ENCODE measurements at places on chromosomes 6 and 20. TPM values are rescaled to one million over a fixed set of nuclear protein-coding genes. Genes with fewer than 3 reads are reported as not detected.

GRCh38 chr6:144216668-144217218, 66.4 kb downstream of the STX11 start:
- peak; percentile 87 for DNase-seq

DNA sequence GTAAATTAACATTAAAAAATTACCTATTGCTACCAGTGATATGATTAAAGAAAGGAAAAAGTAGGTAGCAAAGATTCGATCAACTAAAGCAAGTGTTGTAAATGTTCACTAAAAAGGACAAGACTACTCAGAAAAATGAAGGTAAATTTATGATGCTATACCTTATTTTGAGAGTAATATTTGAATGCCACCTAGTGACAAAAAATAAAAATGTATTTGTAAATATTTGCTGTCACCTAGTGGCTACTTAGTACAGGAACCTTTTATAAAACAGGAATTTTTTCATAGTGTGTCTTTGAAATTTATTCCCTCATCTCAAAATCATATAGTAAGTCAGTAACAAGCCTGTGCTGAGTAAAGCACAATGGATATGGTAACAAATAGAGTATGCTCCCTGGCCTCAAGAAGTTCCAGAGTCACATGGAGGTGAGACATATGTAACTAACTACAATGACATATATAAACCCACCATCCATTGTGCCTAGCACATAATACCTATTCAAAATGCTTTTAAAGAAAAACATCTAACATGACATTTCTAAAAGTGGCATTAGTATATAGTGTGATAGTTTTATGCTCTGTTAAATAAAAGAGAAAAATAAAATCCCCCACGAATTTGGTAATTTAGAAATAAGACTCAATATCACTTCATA, 193.1 kb upstream of the SIM1 start:
- no peak for DNase-seq

Gene TCF21
- total RNA-seq = 0.32 TPM

DNA sequence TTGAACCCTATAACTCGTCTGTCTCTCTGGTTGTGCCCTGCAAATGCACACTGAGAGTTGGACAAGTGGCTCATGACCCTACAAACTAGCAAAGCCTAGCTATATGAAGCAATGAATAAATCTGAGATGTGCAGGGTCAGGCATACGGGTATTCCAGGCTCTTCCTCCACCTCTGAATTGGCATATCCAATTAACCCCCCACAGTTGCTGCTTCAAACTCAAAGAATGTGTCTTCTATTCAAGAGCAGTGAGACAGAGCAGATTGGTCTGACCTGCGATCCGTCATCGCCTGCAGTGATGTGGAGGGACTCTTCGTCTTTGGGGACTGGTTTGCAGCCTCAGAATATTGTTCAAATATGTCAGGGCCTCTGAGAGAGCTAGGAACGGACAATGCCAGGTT, 59.8 kb downstream of the LAMP5 start:
- no peak for DNase-seq

DNA sequence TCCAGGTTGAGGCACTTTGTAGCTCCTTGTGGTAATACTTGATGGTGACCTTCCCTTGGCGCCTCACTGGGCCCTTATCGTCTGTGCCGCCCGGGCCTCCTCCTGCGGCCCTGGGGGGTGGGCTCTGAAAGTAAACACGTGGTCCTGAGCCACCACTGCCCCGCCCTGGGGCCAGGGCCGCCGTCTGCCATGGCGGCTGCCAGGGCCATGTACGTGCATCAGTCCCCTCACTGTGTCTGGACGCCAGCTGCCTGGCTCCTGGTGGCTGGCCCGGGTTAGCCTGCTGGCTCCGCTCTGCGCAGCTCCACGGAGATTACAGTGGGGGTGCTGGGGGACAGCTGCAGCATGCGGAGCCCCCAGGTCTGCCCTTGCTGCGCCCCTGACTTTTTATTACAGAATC, 81.8 kb upstream of the CENPW start:
- no peak for DNase-seq

DNA sequence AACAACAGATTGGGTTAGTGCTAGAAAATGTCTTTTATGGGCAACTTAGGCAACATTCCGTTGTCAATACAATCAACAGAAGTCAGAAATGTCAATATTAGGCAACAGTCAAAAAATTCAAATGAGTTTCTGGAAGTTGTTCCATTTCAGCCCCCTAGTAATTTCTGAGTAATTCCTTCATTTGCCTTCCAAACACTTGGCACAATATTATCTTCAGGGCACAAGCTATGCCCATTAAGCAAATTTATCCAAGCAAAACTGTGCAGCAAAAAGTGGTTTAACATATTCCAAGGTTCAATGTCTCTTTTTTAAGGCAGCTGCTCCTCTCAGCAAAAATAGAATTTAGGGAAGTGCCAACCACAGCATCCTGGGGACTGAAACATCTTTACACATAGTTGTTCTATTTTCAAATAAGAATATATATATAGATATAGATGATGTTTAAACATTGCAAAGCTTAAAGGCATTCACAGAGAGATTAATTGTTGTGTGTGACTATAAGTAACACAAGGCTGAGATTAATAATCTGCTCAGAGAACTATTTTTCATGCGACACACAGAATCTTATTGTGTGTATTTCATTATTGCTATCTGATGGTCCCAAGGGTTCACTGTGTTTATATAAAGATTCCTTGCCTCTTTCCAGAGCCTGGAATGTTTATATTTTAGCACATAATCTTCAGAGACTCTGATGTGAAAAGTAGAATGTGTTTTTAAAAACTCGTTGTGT, 75.2 kb upstream of the ADTRP start:
- no peak for DNase-seq

DNA sequence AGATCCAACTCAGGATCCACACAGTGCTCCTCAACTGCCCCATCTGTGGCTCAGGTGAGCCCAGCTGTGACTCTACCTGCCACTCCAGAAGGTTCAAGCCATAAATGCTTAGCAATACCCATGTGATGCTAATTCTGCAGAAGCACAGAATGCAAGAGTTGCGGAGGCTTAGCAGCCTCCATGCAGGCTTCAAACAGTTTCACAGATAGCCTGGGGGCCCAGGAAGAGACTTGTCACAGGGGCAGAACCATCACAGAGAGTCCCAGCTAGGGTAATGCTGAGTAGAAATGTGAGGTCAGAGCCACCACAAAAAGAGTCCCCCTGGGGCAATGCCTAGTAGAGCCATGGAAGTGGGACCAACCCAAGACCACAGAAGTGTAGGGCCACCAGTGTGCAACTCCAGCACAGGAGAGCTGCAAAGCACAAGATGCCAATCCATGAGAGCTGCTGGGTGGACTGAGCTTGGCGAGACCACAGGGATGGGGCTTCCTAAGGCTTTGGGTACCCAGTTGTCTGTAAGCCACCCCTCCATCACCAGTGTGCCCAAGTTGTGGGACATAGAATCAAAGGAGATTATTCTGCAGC, 283.9 kb downstream of the UBE3D start:
- no peak for DNase-seq

- DNase-seq = no peak
Measured at GRCh38 chr6:26311012-26311384, 54.0 kb upstream of the BTN3A2 start.

Gene TBXT
- total RNA-seq = not detected
